ENCODE measurements at places on chromosomes 12 and 14.

DNA sequence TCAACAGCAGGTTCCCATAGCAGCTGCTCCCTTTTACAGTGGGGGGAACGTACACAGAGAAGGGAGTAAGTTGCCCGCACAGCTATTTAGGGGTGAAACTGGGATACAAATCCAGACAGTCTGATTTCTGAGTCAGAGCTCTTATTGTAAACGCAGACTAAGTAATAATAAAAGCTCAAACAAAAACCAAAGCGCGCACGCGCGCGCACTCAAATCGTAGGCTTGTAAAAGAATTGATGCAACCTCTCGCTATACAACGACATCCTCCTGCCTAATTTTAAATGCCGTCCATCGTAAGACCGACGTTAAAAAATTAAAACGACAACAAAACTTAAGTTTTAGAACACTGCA is 747 bp upstream of the DACT1 start:
- peak; percentile 69 for DNase-seq

GRCh38 chr14:73903028-73903427 is 16.4 kb downstream of the ZNF410 start:
- no peak for DNase-seq

DNA sequence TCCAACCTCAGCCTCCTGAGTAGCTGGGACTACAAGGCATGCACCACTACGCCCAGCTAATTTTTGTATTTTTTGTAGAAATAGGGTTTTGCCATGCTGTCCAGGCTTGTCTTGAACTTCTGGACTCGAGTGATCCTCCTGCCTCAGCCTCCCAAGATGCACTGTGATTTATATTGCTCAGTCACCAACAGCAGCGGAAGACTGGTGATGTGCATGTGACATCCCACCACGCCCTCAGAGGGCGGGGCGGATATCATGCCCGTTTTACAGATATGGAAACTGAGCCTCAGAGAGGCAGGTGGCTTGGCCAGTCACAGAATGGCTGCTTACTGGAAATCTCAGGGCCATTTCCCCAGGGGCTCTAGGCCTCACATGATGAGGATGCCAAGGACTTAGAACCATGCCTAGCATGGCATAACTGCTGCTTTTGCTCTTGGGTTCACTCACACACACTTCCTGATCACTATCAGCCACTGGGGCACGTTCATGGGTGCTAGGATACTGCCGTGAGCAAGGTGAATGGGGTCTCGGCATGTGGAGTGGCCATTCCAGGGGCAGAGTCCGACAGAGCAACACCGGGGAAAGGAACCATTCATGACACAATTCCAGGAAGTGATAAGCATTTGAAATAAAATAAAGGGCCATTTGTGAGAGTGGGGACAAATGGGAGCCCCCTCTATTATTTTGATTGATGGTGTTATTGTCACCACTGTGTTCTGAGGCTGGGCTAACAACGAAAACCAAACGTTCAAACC is 31.9 kb downstream of the RBM19 start:
- DNase-seq: no peak

DNA sequence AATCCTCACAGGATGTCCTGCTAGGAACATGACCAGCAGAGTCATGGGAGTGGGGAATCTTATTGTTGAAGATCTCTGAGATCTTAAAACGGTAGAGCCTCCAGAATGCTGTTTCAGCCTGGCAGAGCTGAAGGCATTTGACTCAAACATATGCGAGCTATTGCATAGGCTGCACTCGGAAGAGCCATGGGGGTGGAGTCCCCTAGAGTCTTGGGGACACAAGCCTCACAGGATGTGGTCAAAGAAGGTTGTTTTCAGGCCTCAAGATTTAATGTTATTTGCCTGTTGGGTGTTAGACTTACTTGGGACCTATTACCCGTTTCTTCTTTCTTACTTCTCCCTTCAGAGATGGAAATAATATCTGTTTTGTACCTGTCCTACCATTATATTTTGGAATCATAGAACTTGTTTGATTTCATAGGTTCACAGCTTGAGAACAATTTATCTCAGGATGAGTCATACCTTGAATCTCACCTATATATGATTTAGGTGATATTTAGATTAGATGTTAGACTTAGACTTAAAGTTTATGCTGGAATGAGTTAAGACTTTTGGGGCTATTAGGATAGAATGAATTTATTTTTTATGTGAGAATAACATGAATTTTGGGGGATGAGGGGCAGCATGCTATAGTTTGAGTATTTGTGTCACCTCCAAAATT is 172.2 kb upstream of the ATP2B1 start:
- DNase-seq: no peak

- DNase-seq: peak; percentile 52
Measured at GRCh38 chr12:75526655-75527511, 15.5 kb upstream of the KRR1 start.

DNA sequence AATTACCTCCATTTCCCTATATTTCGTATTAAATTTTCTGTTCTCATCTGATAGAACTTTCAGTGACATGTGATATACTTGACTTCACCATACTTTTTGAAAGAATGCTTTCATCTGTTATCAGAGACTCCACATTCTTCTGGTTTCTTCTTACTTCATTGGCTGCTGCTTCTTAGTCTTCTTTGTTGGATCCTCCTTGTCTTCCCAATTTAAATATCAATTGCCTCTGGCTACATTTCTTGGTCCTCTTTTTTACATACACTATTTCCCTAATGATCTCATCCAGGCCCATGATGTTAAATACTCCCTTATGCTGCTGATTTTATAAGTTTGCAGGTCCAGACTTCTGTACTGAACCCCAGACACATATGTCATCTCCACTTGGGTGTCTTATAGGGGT is 22.0 kb downstream of the OR5AU1 start:
- no peak for DNase-seq

- no peak for DNase-seq
Measured at GRCh38 chr14:92224358-92224954, 98.5 kb upstream of the SLC24A4 start.

DNA sequence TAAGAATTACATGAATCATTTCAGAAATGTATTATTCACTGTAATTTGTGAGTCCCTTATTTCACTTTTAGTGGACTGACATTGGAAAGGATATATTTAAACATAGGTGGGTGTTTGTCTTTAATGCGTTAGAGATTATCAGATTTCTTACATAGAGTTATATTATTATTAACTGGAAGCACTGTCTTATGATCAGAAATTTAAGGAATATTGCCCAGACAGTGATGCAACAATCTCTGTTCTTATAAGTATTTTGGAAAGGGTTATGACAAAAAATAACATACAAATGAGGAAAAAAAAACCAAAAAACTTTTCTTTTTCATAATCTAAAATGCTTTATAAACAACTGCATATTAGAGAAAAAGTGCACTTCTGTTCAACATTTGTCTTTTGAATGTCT is 836.6 kb downstream of the SLC6A15 start:
- no peak for DNase-seq

DNA sequence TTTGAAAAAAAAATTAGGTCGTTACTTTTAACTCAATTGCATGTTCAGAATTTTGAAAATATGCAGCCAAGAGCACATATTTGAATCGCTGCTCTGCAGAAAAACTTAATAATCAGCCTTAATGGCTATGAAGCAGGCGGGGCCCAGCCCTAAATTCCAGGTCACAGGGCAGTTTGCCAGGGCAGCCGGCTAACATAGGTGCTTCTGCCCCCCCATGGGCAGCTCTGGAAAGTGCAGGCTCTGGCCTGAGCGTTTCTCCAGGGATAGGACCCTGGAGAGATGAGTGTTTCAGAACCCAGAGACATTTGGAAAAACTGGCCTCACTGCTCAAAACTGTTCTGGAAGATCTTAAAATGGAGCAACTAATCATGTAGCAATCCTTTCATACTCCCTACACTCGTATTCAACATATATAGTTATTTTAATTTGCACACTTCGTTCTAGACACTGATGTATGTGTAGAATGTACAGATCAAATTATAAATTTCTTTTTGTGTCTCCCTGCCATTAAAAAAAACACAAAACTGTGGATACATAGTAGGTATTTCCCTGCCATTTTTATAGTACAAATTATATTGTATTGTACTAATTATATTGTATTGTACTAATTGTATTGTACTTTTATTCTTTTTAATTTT is 26.0 kb upstream of the PTGR2 start:
- peak; percentile 94 for DNase-seq

- peak; percentile 45 for DNase-seq
Measured at GRCh38 chr14:96264853-96265252, 8.8 kb downstream of the BDKRB1 start.

DNA sequence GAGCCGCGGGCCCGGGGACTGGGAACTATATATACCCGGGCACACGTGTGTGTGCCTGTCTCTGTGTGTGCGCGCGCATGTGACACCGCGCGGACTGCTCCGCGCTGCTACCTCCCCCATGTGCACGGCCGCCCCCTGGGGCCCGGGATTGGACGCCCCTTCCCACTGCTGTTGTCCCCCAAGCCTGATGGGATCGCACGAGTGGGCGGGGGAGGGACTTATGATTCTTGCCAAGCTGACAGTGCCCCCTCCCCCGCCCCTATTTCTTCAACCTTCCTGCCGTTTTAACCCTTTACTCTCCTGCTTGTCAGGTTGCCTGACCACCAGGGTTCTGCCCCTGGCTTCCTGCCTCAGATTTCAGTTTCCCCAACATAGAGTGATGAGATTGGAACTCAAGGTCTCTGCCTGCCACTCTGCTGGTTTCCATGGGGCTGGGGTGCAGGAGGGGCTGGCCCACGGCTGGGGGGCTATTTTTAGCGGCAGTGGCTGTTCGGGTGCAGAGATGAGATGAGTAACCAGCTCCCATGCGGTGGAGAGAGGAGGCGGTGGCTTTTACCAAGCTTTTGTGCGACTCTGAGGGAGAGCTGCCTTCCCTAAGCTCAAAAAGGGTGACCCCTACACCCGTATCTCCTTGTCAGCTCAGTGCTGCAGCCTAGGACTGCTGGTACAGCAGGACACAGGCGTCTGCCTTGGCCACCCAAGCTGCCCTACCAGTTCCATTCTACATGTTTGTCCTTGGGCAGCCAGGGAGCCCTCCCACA is at the start of gene DDN:
Gene DDN (minus strand): TSS at position 5 of the 761 bp plus-strand sequence. CDS start 88 bp downstream, outside the sequence.
- DNase-seq: peak; percentile 65

GRCh38 chr14:87508333-87508732 is 484.6 kb downstream of the GALC start:
- DNase-seq: no peak

DNA sequence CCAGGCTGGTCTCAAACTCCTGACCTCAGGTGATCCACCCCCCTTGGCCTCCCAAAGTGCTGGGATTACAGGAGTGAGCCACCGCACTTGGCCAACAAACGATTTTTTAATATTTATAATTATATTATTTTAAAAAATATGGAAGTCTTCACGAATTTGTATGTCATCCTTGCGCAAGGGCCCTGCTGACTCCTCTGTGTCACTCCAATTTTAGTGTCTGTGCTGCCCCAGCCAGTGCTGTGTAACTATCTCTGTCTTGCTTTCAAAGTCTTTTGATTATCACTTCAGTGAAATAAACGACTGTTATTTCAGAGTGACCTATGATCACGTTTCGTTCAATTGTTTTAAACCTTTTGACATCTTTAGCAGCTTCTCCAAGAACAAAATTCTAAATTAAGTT is 13.1 kb upstream of the MMP17 start:
- DNase-seq: no peak

DNA sequence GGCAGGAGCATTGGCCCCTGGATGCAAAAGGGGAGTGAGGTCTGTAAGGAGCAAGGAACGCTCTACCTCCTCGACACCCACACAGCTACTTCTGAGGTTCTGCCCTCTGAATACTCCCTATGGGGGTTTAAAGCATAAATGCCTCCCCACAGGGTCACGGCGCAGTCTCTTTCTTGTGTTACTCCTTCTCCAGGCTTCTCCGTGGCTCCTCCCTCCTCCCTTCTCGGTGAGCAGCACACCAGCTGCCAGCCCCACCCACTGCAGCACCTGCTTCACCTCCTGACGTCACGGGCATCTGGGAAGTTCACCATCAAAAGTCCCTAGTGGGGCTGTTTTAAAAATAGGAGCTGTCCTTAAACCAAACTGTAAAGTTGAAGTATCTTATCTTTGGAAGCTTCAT is 67.3 kb downstream of the SPTB start:
- DNase-seq: no peak

DNA sequence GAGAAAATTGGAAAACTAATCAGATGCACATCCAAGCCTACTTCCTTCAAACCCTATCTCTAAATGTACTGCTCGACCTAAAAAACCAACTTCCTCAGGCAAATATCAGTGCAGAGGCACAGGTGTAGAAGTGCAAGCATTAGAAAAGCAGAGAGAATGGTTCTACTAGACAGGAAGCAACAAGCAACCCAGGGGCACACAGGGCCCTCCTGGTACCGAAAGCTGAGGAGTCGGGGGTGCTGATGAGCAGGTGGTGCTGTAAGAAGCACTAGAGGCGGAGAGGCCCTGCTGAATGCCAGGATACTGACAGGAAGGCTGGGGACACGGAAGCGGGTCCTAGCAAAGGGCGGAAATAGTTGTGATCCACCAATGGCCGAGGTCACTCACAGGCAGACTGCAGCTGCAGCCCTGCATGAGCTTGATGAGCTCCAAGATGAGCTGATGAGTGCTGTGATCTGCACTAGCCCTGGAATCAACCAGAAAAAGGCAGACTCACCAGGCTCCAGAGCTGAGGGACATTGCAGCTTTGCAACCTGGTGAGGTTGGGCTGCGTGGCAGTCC is 85.9 kb downstream of the TTC7B start:
- DNase-seq: no peak

DNA sequence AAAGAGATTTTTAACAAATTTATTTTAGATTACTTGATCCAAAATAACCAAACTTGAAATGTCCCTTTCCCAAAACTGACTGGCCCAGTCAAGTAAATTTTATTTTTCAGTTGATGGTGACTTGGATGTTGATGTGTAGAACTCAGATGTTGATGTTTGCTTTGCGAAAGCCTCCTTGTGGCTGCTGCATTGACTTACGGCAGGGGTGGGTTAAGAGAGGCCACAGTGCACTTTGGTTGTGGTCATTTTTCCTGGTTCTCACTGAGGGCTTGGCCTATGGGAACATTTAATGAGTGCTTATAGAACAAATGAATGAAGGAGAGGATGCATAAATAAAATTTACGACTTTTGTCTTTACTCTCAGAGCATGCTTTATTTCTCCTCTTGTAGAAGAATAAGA is 52.6 kb downstream of the SLCO1B3 start:
- DNase-seq: no peak

GRCh38 chr12:89603678-89604077 is 77.8 kb upstream of the POC1B start:
- no peak for DNase-seq

DNA sequence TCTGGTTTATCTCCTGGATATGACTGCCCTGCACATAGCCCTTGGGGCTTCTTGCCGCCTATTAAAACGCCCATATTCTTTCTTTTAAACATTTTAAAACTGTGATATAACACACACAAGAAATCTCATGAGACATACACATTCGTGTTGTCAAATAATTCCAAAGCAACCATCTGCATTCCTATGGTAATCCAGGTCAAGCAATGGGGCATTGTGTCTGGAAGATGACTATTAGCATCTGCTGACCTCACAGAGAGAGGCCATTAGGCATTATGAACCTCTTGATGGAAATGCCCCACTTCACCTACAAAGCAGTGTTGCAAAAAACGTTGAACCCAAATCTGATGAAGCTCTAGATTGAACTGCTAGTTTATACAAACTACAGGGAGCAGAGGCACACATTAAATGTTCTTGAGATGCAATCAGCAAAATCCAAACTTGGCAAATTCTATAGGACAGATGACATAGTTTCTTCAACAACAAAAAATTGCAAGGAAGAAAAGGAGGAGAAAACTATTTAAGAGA is 513.8 kb upstream of the CCDC196 start:
- DNase-seq: no peak

- no peak for DNase-seq
Measured at GRCh38 chr12:225012-225411, 11.1 kb upstream of the SLC6A12 start.

GRCh38 chr12:109888179-109889020 is 8.1 kb upstream of the GLTP start:
- DNase-seq: peak; percentile 88
